ENCODE measurements at places on chromosomes 11 and 22.

GRCh38 chr11:126522606-126523005 is 167.1 kb downstream of the ST3GAL4 start:
- DNase-seq = no peak

- no peak for DNase-seq
Observed at GRCh38 chr11:128374026-128374425, 213.3 kb downstream of the ETS1 start.

- DNase-seq = no peak
Observed at GRCh38 chr22:29328566-29329500, 13.3 kb upstream of the RASL10A start.

DNA sequence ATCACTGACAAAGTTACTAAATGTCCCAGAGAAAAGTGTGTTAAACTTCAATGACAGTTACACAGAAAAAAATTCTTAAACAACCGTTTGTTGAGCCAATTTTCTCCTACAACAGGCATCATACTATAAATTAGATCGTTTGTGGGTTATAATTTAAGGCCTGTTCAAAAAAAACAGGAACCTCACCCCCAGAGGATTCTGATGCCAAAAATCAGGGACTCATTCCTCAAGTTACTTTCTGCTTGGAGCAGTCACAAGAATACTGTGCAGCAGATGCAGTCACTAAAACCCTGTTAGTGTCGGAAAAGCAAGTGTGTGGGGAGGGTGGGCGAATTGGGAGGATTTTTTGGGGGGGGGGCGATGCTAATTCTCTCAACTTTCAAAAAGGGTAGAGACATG is 657 bp downstream of the CWC15 start:
- no peak for DNase-seq

DNA sequence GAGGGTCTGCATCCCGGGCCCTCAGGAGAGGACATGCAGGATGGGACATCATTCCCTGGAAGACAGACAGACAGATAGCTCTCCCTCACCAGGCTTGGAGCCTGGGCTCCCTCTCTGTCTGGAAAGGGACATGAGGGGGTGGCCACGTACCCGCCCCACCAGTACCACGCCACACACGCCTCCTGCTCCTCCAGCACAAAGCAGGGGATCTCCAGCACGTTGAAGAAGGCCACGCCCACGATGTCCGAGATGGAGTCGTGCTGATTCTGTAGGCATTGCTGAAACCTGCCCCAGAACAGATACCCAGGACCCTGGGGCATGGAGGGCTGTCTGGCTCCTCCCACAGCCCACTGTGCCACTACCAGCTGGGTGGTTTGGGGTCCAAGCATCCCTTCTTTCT is 2.2 kb downstream of the PLA2G3 start:
- DNase-seq = peak; percentile 87

DNA sequence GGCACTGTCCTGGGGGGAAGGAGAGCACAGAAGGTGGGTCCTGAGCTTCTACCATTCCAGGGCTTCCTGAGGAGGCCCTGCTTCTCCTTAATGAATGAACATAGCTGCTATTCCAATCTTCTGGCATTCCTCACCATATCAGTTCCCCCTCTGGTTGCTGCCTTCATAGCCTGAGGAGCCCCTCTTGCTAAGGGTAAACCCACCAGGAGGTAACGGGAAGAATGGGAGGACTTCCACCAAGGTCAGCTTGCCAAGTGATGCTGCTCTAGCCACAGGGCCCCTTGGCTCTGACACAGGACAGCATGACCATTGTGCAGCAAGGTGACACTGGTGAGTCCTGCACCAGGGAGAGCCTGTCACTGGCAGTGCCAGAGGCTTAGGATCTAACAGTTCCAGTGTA is 1022.5 kb downstream of the TBC1D22A start:
- no peak for DNase-seq

DNA sequence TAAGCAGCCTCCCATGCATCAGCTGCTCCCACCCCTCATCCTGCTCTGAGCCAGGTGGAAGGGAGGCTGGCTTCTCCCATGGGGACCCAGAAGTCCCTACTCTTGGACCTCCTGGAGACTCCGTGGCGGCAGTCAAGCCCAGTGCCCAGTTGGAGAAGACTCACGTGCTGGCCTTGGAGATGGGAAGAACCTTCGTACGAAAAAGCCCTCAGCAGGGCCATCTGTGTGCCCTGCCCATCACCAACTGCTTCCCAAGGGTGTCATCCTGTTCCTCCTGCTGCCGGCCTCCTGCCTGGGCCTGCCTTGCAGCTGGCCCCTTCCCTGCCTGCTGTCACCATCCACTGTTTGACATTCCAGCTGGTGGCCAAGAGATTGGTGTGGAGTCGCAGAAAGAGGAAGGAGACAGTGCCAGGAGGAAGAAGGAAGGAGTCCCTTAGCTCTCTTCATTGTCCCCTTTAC is 28.0 kb downstream of the ARHGAP1 start:
- DNase-seq = no peak

- no peak for DNase-seq
Observed at GRCh38 chr11:17257196-17257595, 19.3 kb upstream of the NUCB2 start.

- no peak for DNase-seq
Observed at GRCh38 chr11:11439591-11439990, 86.5 kb upstream of the CSNK2A3 start.

- DNase-seq = no peak
Observed at GRCh38 chr22:23088199-23088604, 17.9 kb downstream of the GNAZ start.

DNA sequence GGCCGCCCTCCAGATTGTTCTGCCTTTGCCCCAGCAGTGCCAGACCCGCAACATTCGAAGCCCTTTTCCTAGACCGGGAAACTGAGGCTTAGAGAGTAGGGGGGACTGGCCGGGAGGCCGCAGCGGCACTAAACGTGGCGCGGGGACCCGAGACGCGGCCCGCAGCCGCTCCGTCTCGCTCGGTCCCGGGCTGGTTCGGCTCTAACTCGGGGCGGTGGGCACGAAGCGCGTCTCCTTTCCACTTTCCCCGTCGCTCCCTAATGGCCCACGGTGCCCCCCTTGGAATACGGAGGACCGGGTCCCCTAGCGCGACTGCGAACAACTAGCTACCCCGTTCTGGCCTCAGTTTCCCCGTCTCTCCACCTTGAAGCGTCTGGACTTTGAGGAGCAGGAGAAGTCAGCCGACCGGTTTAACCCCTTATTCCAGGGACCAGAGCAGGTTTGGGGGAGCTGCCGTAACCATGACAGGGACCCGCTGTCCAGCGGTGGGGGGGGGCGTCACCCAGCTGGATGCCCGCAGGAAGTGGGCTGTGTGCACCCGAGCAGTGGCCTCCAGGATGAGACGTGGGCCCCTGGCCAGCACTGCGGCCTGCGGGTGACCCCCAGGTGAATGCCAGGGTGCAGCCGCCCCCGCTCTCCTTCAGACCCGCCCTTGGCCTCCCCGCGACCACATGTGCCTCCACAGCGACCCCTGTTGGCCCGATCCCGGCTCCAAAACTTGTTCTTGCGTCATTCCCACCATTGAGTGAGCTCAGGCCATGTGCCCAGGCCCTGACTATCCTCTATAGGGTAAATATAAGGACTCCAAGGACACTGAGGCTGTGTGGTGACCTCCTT is 1.1 kb downstream of the CDC42EP1 start:
- DNase-seq = no peak

- DNase-seq = no peak
Observed at GRCh38 chr11:34537636-34538035, 24.0 kb upstream of the ELF5 start.

DNA sequence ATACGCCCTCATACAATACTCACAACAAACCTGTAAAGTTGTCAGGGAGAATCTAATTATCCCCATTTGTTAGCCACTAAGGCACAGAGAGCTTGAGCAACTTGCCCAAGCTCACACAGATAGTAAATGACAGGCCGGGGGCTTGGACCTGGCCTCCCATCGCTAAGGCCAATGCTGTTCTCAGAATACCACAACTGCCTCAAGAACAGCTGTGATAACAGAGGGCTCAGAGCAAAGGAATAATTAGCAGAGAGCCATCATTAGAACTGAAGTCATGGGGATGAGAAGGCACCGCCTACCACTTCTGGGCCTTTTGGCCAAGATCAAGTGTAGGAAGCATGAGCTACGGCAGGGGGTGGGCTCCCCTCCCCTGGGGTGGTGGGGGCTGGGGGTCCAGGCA is 98.6 kb downstream of the FEZ1 start:
- DNase-seq = no peak

GRCh38 chr11:74427384-74427886 is 29.2 kb upstream of the PGM2L1 start:
- DNase-seq = no peak

DNA sequence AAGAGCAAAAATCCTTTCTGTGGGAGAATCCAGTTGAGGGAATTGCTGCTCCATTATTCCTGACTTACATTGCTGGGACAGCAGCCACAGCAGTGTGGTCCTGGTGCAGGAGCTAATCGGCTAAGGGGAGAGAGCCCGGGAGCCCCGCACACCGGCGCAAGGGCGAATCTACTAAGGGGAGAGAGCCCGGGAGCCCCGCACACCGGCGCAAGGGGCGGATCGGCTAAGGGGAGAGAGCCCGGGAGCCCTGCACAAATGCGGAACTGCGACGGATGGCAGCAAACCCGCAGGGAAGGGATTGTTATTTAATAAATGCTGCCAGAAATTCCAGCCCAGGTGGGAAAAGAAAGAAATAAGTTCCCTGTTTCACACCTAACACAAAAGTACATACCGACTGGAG is 43.5 kb downstream of the TPCN2 start:
- no peak for DNase-seq

DNA sequence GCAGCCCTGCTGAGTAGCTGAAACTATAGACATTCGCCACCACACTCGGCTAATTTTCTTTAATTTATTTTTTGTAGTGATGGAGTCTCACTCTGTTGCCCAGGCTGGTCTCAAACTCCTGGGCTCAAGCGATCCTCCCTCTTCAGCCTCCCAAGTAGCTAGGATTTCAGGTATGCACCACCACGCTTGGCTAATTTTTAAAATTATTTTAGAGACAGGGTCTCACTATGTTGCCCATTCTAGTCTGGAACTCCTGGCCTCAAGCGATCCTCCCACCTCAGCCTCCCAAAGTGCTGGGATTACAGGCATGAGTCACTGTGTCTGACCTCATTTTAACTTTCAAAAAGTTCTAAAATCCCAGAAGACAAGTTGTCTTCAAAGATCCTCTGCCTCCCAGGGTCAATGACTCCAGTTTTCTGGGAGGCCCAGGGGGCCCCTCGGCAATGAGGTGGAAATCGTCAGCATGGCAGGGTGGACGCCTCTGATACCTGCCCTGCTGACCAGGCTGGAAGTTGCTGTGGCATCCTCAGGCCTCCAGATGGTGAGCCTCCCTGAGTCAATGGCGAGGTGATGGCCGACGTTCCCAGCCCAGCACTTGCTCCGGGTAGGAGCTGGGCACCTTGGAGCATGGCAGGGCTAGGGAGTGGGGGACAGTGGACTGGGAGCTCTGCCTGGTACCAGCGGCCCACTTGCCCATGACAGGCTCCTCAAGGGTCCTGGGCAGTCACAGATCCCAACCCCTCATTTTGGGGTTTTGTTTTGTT is 31.1 kb downstream of the RPL3 start:
- peak; percentile 73 for DNase-seq

DNA sequence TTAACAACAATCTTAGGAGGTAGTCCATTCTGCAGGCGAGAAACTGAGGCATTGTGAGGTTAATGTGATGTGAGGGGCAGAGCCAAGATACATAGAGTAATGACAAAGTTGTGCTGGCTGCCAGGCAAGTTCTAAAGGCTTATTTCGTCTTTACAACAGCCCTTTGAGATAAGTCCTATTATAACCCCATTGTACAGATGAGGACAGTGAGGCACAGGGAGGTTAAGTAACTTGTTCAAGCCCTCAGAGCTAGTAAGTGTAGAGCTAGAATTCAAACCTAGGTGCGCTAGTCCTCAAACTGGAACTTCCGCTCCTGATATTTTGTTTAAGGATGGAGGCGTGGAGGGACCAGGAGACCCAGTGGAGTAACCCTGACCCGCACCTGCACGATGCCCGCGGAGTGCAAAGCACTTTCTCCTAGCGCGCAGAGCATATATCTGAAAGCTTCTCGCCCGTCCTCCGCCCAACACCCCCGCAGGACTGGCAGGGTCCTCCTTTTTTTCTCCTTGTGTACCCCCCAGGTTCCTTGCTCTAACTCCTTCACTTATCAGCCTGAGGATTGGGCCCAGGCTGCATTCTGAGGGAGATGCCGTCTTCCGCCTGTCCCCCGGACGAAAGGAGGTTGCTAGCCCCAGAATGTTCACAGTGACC is 4.9 kb upstream of the FLI1 start:
- no peak for DNase-seq

GRCh38 chr11:50187220-50187619 is 154.5 kb downstream of the OR4C45 start:
- DNase-seq = no peak

DNA sequence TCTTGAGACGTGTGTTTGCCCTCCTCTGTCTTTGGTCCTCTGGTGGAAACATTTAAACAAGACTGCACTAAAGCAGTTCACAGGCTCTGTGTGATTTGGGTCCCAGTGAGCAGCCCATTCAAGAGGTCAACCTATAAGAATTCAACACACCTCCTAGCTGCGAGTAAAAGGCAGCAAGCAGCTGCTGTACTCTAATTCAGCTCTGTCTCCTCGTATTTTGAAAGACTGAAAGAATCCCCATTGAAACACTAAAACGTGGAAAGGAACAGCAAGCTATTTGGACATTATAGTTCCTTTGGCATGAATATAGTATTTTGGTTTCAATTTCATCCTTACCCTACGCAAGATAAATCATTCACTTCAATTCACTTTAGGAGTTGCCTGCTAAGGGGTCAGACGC is 1046.7 kb downstream of the DLG2 start:
- DNase-seq = no peak

DNA sequence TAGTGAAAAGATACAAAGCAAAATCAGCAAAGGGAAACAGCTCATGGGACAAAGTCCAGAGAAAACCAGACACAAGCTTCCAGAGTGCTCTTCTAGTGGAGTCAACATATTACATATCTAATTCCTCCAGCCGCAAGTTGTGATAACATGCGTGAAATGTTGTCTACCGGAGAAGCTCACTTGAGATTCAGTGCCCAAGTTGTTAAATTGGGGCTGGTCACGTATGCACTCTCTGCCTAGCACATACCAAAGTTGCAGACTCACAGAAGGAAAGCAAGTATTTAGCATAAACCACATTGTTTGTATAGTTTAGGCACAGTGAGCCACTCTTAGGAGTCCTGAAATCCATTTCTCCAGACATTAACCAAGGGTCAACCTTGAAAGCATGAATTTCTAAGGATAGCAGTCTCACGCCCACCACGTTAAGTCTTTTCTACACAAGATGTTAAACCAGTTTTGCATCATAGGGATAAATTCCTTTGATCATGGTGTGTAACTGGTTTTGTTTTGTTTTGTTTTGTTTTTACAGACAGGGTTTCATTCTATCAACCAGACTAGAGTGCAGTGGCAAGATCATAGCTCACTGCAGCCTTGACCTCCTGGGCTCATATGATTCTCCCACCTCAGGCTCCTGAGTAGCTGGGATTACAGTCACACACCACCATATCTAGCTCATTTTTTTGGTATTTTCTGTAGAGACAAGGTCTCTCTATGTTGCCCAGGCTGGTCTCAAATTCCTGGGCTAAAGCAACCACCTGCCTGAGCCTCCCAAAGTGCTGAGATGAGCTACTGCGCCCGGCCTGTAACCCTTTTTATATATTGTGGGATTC is 39.5 kb upstream of the EP300 start:
- DNase-seq = no peak

GRCh38 chr11:16136792-16137390 is 219.5 kb downstream of the SOX6 start:
- no peak for DNase-seq

- no peak for DNase-seq
Observed at GRCh38 chr11:66820901-66821300, 22.3 kb upstream of the RCE1 start.

- DNase-seq = no peak
Observed at GRCh38 chr11:45149483-45150056, 3.1 kb downstream of the PRDM11 start.
